ENCODE measurements at places on chromosomes 11 and 22. TPM values are rescaled to one million over a fixed set of nuclear protein-coding genes. Genes with fewer than 3 reads are reported as not detected.

DNA sequence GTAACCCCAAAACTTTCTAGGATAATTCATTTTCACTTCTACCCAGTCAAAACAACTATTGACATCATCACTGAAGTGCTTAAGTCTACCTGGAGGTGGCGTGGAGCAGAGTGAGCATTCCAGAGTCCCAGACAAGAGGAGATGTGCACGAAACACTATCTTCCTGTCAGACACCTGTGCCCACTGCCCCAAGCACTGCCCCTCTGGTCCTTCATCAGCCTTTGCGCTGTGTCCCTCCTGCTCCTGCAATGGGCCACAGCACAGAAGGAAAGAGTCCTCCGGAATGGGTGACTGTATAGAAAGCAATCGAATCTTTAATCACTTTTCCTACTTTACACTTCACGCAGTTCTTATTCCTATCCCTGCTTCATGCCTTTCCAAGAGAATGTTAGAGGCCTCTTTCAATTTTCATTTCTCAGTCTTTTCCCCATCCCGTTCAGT is 512 bp upstream of the GRIA4 start:
- no peak for DNase-seq

The AQP11 gene
- 0.22 TPM for total RNA-seq

DNA sequence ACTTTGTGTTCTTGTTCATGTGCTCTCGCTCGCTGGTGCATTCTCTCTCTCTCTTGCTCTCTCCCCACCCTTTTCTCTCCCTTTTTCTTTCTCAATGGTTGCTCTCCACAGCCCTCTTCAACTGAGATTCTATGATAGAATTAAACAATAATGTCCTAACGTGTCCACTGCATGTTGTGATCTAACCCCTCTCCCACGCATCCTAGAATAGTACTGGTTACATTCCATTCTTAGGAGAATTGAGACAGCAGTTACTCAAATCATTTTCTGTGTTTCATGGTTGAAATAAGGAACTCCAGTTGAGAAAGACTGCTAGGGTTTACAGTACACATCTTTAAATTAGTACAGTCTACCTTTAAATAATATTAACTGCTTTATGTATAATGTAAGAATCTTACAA is 318.1 kb upstream of the PITPNB start:
- DNase-seq = no peak

The OOSP4B gene
- not detected for total RNA-seq

DNA sequence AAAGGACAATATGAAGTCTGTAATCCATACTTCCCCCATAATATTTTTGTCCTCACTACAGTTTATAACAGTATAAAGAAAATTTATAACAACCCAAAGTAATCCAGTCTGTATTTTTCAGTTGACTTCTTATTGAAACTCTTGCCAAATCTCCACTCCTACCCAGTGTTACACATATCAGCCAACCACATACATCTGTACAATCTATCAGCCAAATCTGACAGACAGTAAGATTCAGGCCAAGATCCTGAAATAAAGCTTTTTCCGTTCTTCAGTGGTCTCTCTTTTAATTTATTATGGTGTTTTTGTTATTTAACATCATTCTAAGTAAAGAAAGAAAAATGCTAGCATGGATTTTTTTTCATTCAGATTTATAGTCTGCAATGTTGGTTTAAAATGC is 2370.9 kb upstream of the RAG2 start:
- no peak for DNase-seq

The CNIH2 gene
- 1.0 TPM for total RNA-seq

The ZBTB16 gene
- 2.5 TPM for total RNA-seq

DNA sequence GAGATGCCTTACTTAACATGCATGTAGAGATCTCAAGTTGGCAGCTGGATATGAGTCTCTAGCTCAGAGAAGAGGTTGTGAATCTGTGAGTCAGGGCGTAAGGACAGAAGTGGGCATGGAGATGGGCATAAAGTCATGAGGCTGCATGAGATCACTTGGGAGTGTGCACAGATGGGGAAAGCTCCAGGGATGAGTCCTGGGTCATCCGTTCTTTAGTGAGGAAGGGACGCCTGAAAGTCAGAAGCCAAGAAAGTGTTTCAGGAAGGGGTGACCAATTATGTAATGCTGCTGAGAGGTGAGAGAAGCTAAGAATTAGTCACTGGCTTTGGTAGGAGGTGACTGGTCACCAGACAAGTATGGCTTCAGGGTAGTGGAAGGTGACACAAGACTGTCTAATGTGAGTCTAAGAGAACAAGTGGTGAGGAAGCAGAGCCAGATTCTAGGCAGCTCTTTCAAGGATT is 6.7 kb downstream of the ACP2 start:
- no peak for DNase-seq
